Daoy (cell line): ENCODE measurements at places on chromosomes 3 and 15.

GRCh38 chr15:63060699-63061098 is 18.2 kb downstream of the TPM1 start:
- DNase-seq = no peak

DNA sequence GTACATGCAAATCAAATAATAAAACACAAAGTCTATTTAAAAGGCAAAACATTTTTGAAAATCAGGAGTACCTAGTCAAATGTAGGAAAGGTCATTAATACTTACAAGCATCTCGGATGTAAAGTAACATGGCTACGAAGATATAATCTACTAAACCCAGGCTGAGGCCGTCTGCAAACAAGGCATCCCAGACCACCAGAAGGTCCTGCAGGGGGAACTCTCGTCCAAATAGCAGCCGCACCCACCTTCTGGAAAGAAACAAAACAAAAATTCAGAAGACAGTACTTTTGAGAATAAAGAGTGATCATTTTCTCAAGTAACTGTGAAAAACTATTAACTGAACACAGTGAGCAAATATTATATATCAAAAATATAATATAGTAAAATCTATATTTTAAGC is 423.1 kb downstream of the PLCL2 start:
- no peak for DNase-seq

DNA sequence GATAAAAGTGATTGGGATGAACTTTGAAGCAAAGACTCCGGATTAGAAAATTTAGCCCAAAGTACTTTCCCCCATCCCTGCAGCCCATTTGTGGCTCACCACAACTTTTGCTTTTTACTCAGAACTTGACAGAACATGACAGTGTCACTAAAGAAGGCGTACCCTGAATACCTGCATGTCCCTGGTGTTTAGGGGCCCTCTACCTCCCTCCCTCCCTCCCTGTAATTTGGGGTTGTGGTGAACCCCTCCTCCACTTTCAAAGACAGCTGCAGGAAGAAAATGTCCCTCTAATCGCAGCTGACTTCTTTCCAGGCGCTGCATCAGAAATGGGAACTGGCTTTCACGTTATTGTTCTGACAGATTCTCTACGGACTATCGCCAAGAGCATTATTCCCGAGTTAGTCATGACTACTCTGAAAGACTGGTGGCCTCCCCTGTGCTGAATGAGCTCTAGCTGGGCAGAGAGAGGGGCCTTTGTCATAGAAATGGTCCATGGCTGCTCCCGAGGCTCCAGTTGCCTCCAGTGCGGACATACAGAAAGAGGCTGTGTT is 93.2 kb upstream of the ARHGEF3 start:
- peak; percentile 16 for DNase-seq

GRCh38 chr3:16513141-16514020 is at the start of gene RFTN1:
Gene RFTN1, minus strand, starts transcription at chr3:16513699. Its CDS starts 19,830 bp downstream, at chr3:16493869.
- peak; percentile 75 for DNase-seq

DNA sequence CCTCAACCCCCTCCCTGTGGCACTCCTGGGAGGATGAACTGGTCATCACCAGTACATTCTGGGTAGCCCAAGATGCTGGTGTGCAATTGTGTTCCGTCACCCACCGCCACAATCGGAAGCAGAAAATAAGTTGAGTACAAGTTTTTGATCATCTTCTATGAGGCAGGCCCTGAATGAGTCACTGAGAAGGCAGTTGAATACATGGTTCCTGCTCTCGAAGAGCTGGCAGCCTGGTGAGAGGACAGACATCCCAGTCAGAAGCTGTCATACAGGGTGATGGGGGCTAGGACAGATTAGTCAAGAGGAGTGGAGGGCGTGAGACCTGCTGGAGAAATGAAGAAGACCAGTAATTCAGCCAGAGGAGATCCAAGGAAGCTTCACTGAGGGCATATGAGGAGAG is 6.2 kb downstream of the CEMIP start:
- no peak for DNase-seq

- no peak for DNase-seq
These were observed 8.2 kb upstream of the TMEM158 start for GRCh38 chr3:45234250-45234649.

GRCh38 chr3:174786825-174787224 is 72.3 kb upstream of the NAALADL2 start:
- no peak for DNase-seq

- DNase-seq = no peak
These were observed 30.3 kb upstream of the ZNF385D start for GRCh38 chr3:21781355-21781754.

GRCh38 chr15:70014860-70015490 is 82.7 kb downstream of the TLE3 start:
- DNase-seq = no peak

DNA sequence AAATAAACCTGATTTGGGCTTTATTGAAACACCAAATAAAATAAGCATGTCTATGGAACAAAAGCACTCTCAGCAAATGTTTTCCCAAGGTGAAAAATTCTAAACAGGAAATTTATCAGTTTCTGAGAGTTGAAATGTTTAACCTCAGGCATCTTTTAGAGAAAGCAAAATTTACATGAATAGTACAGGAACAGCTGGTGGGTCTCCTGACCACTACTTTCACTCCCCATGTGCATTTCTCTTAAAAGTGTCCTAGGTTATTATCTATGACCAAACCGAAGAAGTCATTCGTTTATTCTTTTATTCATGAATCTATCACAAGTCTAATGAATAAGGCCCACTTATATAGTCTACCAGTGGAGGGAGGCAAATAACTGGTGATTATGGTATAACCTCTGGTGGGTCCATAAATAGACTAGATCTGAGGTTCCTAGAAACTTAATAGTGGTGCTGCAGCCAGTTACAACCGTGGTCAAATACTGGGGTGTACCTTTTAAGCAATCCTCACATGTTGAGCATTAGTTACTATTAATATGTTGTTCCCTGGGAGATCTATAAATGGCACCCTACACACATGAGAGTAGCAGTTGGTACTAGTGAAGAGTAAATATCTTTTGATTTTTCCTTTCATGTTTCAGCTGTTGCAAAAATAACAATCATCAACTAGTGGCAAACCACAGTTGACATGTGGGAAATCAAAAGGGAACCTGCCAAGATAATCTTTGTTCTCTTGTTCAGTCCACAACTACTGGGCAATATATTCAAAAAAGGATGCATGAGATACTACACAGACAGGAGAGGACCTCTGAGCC is 169.3 kb upstream of the STAC start:
- no peak for DNase-seq

GRCh38 chr3:103181160-103181559 is 746.3 kb downstream of the ZPLD1 start:
- DNase-seq = no peak

- no peak for DNase-seq
These were observed 124.2 kb downstream of the SHQ1 start for GRCh38 chr3:72724070-72724469.

DNA sequence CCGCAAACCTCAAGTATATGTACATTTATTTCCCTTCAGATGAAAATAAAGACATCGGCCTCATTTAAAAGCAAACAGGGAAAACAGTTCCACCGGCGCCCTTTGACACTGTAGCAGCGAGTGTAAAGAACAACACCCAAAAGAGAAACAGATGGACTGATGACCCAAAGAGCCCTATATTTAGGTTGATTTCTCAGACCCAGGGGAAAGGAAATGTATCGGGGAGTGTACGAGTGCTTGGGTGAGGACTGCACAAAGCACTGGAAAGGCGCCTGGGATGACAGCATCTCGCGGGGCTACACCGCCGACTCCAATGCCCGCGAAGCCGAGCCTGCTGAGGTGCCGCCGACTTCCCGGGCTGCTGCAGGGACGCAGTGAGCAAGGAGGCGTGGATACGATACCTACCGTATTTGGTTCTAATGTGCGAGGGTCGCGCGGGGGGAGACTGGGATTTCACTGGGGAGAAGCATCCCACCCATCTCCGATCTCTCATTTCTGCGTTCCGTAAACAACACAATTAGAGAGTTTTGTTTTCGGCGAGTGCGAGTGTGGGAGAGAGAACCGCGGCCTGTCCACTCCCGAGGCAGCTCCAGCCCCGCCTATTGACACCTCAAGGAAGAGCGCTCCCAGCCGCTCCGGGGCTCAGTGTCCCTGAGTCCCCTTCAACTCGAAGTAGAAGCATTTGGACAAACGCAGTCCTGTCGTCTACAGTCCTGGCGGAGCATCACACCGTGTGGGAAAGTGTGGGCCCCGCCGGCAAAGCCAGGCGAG is 2.0 kb downstream of the MECOM start:
- DNase-seq = peak; percentile 79

GRCh38 chr3:61008153-61008997 is 242.9 kb downstream of the FHIT start:
- DNase-seq = no peak

- no peak for DNase-seq
These were observed 27.0 kb downstream of the VIPR1 start for GRCh38 chr3:42529468-42529867.

DNA sequence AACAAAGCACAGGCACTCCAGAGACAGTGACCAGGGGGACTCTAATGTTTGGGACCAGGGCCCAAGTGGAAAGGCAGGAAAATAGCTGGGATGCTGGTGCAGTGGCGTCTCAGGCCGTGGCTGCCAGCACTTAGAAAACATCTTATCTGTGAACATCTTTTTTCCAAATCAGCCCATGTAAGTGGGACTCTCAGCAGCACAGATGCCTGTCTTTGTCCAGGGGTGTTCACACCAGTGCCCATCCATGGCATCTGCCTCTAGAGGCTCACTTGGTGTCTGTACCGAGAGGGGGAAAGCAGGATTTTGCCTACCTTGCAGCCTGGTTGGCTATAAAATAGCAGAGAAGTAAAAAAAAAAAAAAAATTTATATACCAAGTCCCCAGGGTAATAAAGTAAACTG is 26.7 kb downstream of the SLC12A8 start:
- DNase-seq = no peak

GRCh38 chr3:164450276-164450905 is 627.9 kb downstream of the SI start:
- no peak for DNase-seq

GRCh38 chr3:123004201-123004918 is 23.2 kb downstream of the SEMA5B start:
- no peak for DNase-seq

DNA sequence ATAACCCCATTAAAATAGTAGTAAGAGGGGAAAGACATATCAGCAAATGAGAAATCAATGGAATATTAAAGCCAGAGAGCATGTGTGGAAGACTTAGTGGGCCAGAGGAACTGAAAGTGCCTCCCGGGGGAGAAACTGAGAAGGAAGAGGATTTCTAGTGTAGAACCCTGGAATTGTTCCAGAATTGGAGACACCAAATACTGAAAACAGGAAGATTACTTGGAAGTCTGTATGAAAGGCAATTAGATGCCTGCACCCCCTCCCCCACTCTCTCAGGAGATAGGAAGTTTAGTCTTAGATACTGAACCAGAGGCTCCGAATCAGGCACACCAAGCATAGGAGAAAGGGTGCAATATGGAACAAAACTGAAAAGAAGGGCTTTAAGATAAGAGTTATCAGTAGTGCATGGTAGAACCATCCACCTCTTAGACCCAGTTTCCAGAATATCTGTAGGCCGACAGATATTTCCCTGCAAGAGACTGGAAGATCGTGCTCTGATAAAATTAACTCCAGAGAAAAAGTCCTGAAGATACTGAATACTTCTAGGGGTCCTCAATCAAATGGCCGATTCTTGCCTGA is 32.4 kb downstream of the KLHL18 start:
- no peak for DNase-seq

DNA sequence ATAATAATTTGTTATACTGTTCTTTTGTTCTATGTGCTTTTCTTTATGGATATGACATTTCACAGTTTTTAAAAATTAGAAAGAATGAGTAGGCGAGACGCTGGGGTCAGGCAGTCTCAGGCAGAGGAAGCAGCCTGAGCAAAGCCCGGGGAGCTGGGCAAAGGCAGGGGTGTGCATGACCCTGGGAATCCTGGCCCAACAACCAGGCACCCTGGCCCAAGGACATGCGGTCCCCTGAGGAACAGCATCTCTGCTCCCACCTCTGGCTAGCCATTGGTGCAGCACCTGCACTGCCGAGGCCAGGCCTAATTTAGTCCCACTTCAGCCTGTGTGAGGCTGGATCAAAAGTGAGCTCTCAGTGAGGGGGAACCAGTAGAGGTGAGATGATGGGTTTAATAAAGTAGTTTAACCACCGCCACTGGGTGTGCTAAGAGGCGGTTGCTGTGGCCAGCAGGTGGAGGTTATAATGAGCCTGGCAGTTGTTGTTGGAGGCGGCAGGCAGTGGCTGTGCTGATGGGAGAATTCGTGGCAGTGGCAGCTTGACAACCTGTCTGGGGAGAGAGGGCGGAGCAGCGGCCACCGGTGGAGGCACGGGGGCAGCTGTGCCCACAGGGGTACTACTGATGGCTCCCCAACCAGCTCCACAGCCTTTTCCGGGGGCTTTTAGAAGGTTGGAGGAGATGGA is 41.5 kb downstream of the PRKCD start:
- DNase-seq = no peak

DNA sequence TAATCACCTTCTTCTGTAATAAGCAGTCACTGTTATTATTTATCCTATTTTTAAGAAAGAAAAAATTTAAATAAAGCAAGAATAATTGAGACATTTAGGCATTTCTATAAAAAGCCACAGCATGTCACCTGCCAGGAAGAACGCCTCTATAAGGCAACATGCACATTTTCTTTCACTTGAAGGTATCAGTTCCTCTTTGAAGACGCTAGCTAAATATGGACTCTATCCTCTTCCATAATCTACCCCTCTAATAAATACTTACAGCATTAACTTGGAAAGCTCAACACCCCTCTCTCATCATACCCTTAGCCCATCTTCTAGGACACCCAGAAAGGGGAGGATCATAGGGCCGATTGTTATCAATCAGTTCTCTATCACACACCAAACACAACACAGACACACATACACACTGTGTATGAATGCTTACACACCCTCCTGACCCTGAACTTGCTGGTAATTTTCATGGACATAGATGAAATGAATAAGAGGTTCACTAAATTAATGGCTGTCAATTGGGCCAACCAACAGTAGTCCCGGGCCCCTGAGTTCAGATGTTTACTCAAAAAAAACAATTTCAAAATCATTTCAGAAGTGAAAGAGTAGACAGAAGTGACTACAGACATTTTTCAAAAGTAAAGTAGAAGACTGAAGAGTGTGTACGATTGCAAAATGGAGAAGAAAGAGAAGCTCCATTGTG is 102.5 kb downstream of the ZMAT3 start:
- no peak for DNase-seq

DNA sequence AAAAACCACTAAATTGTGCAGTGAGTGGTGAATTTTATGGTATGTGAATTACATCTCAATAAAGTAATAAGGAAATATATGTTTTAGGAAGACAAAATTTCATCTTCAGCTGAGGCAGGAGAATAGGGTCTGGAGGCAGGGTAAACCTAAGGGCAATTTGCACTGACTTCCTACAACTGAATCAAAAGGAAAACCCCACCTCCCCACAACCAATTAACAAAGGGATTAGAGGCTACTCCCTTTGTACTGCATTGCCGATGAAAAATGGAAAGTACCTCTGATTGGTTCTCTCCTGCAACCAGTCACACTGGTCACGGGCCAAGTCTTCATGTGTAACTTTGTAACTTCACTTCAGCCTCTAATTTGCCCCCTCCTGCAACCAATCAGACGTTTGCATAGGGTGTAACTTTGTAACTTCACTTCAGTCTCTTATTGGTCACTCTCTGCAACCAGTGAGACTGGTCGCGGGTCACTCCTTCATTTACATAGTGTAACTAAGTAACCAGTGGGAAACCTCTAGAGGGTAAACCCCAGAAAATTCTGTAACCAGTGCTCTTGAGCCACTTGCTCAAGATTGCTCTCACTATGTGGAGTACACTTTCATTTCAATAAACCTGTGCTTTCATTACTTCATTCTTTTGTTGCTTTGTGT is 244.5 kb downstream of the CNTN4 start:
- DNase-seq = no peak

GRCh38 chr15:38536201-38536676 is 28.4 kb downstream of the RASGRP1 start:
- DNase-seq = peak; percentile 60

- peak; percentile 10 for DNase-seq
These were observed 760.1 kb upstream of the CFAP20DC start for GRCh38 chr3:59809710-59810444.
